ENCODE measurements at places on chromosomes 11 and 22. TPM values are rescaled to one million over a fixed set of nuclear protein-coding genes. Genes with fewer than 3 reads are reported as not detected.

TSPAN32 gene
- 68.5 TPM for polyA plus RNA-seq

SMC1B gene
- not detected for polyA plus RNA-seq

ZDHHC13 gene
- polyA plus RNA-seq: 16.6 TPM

LRRC32 gene
- polyA plus RNA-seq: 0.06 TPM

RFPL2 gene
- polyA plus RNA-seq: 1.9 TPM

CEND1 gene
- polyA plus RNA-seq: 0.13 TPM

DDB1 gene
- 120 TPM for polyA plus RNA-seq

RTN4RL2 gene
- polyA plus RNA-seq: 0.28 TPM

CCDC73 gene
- not detected for polyA plus RNA-seq

CHRM1 gene
- not detected for polyA plus RNA-seq

MLC1 gene
- polyA plus RNA-seq: 1.7 TPM

MYRF gene
- 0.63 TPM for polyA plus RNA-seq

VPREB1 gene
- not detected for polyA plus RNA-seq

HPX gene
- polyA plus RNA-seq: not detected

OR5P2 gene
- polyA plus RNA-seq: not detected
